ENCODE measurements at places on chromosomes 5 and 9. TPM values are rescaled to one million over a fixed set of nuclear protein-coding genes. Genes with fewer than 3 reads are reported as not detected.

DNA sequence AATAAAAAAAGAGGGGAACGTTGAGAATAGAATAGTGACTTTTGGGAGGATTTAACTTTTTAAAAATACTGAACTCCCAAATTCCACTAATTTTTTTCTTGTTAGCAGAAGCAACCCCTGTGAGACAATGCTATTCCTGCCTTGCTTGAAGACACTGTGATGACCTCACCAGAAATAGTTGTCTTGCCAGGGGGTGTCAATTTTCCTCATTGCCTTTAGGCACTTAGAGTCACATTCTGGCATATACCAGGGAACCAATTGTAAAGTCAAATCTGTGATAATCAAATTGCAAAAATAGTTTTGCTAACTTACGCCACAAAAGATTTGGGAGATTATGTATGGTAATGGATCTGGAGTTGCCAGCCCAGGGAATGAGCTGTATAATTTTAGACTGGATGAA, 42.8 kb upstream of the RPS23 start:
- no peak for DNase-seq

DNA sequence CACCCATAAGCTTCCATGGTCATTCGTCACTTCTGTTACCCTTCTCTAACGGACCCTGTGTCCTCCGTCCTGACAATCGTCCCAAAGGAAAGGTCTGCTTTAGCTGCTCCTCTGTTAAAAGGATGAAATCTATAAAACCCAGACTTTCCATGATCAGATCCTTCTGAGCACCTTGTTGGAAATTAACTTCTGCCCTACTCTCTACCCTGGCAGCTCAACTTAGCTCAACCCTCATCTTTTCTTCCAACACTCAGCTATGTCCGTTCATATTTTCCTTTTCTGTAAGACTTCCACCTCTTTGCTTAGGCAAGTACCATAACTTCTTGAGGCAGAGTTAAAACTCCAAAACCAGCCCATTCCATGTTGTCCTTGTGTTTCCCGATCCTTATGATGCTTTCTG, 205.4 kb downstream of the SPATA31A6 start:
- no peak for DNase-seq

GRCh38 chr9:26066237-26066636, 388.0 kb upstream of the TUSC1 start:
- no peak for DNase-seq

DNA sequence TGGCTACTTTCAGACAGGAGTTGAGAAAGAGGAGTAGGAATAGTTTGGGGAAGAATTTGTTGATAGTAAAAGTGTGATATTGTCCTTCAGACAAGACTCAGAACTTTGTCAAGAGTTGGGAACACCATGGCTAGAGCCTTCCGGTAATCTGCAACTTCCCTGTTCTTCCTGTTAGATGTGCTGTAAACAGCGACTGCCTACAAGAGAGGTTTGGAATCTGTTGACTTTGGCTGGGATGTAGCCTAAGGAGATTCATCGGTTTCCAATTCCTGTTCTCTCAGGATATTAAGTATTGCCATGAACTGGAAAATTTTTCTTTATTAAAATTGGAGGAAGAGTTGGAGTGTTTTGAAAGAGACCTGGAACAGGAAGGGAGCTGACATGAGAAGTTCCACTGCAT, 43.9 kb downstream of the ARHGAP26 start:
- DNase-seq: no peak

DNA sequence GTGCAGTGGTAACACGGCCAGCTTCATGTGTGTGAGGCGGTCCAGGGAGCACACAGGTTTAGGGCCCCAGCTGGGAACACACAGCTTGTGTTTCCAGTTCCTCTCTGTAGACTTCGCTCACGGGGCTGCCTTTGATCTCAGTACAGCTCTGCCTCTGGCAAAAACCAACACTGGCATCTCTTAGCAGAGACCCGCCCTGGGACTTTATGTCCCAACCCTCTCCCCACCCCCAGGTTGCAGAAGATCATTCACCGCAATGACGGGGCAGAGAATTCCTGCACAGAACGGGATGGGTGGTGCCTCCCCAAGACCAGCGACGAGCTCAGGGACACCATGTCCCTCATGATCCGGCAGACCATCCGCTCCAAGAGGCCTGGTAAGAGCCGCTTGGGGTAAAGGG, 5.2 kb upstream of the CEL start:
- DNase-seq: no peak

DNA sequence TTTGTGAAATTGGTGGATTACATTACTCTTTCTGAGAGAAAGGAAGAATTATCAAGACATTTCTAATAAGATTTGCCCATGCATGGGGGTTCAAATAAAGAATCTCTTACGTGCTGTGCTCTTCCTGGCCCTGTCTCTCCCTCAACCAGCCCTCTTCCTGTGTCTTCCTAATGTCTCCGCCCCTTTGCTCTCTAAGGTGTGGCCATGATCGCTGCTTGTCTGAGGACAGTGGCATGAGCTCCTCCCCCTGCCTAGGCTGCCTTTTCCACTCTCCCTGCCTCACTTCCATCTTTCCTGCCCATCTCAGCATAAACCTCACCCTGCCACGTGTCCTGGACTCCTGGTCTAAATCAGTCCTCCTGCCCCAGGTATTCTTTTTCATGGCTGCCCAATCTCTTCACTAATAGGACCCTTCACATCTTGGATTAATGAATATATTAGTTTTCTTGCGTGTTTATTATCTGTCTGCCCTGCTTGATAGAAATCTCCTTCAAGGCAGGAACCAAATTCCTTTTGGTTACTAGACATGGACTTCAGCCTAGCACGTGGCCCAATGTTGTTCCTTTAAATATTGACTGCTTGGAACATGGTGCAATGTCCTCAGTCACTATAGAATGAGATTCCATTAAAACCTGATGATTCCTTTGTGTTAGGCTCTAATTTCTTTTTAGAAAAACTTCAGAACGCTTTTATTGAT, 122.3 kb downstream of the MTRR start:
- no peak for DNase-seq

DNA sequence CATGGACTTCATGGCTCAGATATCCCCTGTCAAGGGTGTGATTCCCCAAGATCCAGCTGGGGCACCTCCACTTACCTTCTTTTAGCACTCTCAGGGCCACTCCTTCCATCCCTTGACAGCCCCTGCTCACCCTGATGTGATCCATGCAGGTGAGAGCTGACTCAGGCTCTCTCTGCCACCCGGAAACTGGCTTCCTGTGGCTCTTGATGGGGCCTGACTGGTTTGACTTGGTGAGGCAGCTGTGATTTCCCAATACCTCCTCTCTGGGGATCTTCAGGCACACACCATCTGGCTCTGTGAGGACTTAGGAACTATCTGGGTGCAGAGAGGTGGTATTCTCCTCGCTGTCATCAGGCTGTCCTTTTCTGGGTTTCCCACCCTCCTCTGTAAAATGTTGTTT, 7.9 kb upstream of the FAT2 start:
- no peak for DNase-seq

GRCh38 chr5:102295534-102296177, 428 bp downstream of the SLCO4C1 start:
- DNase-seq: peak; percentile 28

Gene AGXT2
- 45.6 TPM for polyA plus RNA-seq

GRCh38 chr9:6838158-6838557, 80.4 kb downstream of the KDM4C start:
- no peak for DNase-seq

- DNase-seq: no peak
Measured at GRCh38 chr9:82526577-82526976, 536.4 kb downstream of the RASEF start.

Measured in left kidney (tissue), 8 donors.